ENCODE measurements at places on chromosomes 16 and 17.

GRCh38 chr16:7509963-7510601, 177.4 kb downstream of the RBFOX1 start:
- no peak for DNase-seq

GRCh38 chr17:4839965-4840892, 7.1 kb downstream of the MINK1 start:
- no peak for DNase-seq

GRCh38 chr17:77160091-77160874, 19.5 kb downstream of the SEC14L1 start:
- no peak for DNase-seq

- peak; percentile 63 for DNase-seq
Observed at GRCh38 chr16:78503602-78504001, 404.1 kb downstream of the WWOX start.

DNA sequence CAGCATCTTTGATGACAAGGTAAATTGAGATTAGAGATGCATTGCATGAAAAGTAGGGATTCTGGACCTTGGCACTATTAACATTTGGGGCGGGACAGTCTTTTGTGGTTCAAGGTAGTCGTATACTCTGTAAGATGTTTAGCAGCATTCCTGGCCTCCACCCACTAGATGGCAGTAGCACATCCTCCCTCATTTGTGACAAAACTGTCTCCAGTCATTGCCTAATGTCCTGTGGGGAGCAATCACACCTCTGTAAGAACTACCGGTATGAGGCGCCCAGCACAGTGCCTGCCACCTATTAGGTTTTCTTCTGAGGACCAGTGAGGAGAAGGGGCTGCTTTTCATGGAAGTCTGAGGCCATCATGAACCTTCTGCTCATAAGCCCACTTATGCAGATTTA, 180.8 kb downstream of the RBFOX1 start:
- DNase-seq, result peak; percentile 25

DNA sequence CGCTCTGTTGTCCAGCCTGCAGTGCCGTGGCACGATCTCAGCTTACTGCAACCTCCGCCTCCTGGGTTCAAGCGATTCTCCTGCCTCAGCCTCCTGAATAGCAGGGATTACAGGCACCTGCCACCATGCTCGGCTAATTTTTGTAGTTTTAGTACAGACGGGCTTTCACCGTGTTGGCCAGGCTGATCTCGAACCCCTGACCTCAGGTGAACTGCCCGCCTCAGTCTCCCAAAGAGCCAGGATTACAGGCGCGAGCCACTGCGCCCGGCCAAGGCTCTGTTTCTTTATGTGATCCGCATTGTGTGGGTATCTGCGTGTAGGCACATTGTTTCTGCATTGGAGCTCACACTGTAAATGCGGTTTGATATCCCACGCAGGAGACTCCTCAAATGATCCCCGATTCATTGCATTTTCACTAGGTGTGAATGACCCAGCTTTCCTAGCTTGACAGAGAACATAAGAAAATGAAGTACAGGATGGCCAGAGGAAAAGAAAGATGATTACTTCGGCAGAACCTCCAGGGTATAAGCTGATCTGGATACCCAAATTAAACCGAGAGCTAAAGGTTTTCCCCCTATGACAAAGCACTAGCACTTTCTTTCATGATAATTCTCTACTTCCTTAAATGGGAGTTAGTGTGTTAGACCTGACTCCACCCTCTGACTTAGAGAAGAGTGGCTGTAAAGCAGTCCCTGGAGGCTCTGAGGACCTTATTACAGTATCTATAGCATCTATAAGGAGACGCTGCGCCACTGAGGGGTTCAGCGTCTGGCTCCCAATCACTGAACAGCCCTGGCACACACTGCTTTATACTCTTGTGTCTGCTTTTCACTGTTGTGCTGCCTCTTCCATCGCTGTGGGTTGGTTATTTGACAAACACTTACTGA, 17.3 kb downstream of the COTL1 start:
- peak; percentile 86 for DNase-seq

DNA sequence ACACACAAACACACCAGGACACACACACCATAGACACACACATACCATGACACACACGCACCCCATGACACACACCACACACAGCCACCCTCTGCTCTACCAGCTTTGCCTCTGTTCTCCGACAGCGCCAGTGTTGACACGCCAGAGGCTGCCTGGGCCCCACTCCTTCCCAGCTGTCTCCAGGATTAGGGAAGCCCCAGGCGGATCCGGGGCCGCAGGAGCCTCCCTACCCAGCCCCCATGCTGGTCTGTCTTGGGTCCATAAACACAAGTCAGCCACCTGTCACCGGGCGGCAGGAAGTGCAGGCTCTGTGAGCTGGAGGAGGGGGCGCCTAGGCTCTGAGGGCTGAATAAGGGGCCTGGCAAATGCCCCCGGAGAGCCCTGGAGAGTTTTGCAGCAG, 10.5 kb downstream of the TBC1D16 start:
- no peak for DNase-seq

Data from activated CD4-positive, alpha-beta T cell treated with anti-CD3 and anti-CD28 coated beads, Interleukin-10, Interleukin-2, amounts not matched to agents 100 ng/mL and 50 ng/mL, durations not matched to agents 16 hours and 8 hours (primary cell).